Skeletal muscle tissue (tissue), 5 donors: ENCODE measurements at places on chromosomes 4 and X. TPM values are rescaled to one million over a fixed set of nuclear protein-coding genes. Genes with fewer than 3 reads are reported as not detected.

Gene SMIM31
- total RNA-seq, result not detected

Gene PPBP
- total RNA-seq, result 15.1 TPM

Gene MAGEA2B
- total RNA-seq, result not detected

Gene DCLK2
- 7.3 TPM for total RNA-seq

Gene ERVMER34-1
- 0.52 TPM for total RNA-seq

Gene GUCY1A1
- 19.8 TPM for total RNA-seq

Gene NAP1L3
- 7.3 TPM for total RNA-seq

Gene HERC6
- 2.6 TPM for total RNA-seq

Gene IL3RA
- 6.3 TPM for total RNA-seq

Gene NCAPG
- 8.4 TPM for total RNA-seq

Gene TMEM131L
- 69.4 TPM for total RNA-seq

Gene TLR6
- 1.0 TPM for total RNA-seq

Gene SMPX
- total RNA-seq, result 223 TPM

Gene PSAPL1
- not detected for total RNA-seq

Gene FAM149A
- total RNA-seq, result 6.8 TPM

Gene RIBC1
- total RNA-seq, result 0.52 TPM
